Jurkat, Clone E6-1 (cell line): ENCODE measurements at places on chromosomes 3 and 15.

DNA sequence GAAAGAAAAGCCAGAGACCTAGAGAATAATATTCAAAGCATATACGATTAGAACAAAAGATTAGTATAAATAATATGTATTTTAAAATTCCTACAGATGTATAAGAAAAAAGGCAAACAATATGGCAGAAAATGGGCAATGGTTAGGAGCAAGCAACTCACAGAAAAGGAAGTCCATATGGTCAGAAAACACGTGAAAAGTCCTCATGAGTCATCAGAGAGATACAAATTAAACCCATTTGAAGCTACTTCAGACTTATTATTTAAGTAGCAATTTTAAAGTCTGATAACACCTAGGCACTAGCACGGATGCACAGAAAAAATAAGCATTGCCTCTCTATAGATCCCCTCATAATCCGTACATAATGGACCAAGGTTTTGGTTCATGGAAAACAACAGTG is 25.6 kb downstream of the SLC7A14 start:
- DNase-seq = no peak

DNA sequence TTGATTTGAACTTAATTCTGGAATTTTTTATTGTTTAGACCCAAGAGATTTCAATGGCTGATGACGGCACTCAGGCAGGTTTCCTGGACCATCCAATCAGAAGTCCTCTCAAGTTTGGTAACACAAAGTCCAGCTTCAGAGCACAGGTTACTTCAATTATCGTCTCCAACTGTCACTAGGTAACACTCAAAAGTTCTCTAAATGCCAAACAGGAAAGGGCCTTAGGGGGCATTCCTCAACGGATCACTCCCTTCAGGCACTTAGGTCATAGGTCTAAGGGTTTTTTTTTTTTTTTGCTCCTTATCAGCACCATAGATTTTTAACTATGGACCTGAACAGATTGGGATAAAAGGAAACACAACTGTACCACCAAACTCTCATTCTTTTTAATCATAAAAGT is 85.8 kb downstream of the MEIS2 start:
- DNase-seq = no peak

GRCh38 chr15:70099967-70100473 is 2.3 kb upstream of the TLE3 start:
- peak; percentile 60 for DNase-seq

- DNase-seq = no peak
These were observed 53.6 kb downstream of the CLEC3B start for GRCh38 chr3:45079715-45080114.

DNA sequence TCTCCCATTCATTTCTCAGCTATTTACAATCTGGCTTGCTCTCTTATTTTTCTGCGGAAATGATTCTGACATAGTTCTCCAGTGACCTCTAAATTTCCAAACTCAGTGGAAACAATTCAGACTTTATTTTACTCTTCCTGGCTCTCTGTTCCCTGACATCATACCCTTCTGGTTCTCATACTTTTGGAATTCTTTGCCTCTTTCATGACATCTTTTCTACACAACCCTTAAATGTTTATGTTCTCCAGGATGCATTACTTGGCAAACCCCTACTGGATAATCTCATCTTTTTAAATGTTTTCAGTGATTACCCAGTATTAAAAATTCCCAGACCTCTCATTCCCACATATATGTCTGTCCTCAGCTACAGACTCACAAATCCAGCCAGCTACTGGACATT is 23.9 kb upstream of the PLSCR4 start:
- DNase-seq = no peak

GRCh38 chr3:122695927-122696561 is 15.4 kb downstream of the PARP14 start:
- DNase-seq = no peak

GRCh38 chr3:125221831-125222230 is 9.3 kb upstream of the SLC12A8 start:
- DNase-seq = no peak

GRCh38 chr15:74795966-74796625 is 14.2 kb downstream of the CSK start:
- no peak for DNase-seq

DNA sequence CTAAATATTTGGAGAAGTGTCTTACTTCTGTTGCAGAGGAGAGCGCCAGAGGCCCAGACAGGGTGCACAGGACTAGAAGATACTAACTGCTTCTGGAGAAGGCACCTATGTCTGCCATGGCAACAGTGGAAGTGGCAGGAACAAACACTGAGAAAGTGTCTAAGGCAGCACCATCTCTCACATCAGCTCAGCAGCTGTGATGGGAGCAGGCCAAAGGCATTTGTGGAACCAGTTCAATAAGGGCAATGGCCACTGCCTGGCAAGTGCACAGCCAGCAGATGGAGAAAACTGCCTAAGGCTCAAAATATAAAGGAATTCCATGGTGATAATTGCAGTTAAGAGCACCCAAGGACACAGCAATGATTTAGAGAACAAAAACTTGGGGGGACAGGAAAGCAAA is 563.0 kb upstream of the CCDC54 start:
- DNase-seq = no peak

DNA sequence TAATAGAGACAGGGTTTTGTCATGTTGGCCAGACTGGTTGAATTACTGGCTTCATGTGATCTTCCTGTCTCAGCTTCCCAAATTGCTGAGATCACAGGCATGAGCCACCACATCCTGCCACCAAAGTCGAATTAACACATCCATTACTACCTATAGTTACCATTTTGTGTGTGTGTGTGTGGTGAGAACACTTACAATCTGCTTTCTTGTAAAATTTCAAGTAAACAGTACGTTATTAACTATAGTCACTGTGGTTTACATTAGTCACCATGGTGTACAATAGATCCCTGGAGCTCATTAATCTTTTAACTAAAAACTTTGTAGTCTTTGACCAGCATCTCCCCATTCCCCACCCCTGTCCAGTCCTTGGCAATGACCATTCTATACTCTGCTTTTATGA is 270.0 kb downstream of the NAALADL2 start:
- DNase-seq = no peak

- DNase-seq = no peak
These were observed 45.7 kb downstream of the C2CD4B start for GRCh38 chr15:62119227-62119864.

DNA sequence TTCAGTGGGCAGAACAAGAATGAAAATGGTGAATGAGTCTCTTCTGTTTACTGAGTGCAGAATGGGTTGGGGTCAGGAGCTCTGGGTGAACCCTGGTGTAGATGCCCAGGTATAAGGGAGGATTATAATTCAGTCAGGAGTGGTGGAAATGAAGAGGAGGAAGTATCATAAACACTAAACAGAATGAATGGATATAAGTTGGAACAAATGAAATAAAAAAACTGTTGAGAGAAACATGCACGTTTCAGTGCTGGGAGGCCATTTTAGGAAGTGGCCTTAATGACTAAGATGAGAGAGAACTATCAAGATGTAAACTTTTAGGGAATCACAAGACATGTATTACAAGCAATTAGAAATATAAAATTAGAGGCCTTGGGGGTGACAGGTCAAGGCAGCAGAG is 32.8 kb upstream of the LEKR1 start:
- DNase-seq = no peak

GRCh38 chr3:68936856-68937255 is 4.5 kb upstream of the TAFA4 start:
- DNase-seq = no peak

DNA sequence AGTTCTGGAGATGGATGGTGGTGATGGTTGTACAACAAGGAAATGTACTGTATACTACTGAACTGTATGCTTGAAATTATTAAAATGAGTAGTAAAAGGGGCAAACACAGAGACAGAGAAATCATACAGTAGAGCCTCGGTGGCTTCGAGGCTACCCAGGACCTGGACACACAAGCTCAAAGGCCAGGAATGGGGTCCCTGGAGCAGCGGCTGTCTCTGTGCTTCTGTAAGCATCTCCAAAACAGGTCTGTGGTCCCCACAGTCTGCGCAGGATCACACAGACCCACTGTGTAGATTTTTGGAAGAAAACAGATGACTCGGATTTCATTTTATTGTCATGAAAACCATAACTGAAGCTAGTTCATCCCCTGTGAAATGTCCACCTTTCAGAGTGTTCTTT is 39.7 kb downstream of the PGPEP1L start:
- DNase-seq = no peak

DNA sequence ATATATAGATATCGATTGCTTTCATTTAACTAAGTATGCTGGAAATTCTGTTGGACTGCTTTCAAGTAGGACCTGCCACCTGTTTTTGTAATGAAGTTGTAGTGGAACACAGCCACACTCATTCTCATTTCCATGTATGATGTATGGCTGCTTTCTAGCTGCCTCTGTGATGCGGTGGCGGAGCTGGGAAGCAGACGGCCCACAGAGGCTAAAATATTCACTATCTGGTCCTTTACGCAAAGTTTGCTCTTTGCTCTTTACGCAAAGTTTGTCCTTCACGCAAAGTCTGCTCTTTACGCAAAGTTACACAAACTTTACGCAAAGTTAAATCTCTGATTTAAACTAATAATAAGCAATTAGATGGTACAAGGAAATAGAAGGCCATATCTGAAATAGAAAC is 91.5 kb downstream of the DLG1 start:
- no peak for DNase-seq

DNA sequence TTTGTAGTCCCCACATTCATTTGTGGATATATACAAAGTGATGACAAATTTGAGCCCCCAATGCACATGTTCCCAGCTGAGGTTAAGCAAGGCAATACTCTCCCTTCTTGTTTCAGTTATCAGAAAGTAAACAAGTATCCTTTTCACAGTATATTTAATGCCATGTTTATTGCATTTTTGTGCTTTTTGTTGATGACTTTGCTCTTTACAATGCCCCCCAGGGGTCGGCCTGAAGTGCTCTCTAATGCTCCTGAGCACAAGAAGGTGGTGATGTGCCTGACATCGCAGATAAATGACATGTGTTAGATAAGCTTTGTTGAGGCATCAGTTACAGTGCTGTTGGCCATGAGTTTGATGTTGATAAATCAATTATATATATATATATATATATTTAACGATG is 57.7 kb upstream of the THSD4 start:
- DNase-seq = no peak

GRCh38 chr3:127092776-127093175 is 100.2 kb upstream of the PRR23E start:
- no peak for DNase-seq

DNA sequence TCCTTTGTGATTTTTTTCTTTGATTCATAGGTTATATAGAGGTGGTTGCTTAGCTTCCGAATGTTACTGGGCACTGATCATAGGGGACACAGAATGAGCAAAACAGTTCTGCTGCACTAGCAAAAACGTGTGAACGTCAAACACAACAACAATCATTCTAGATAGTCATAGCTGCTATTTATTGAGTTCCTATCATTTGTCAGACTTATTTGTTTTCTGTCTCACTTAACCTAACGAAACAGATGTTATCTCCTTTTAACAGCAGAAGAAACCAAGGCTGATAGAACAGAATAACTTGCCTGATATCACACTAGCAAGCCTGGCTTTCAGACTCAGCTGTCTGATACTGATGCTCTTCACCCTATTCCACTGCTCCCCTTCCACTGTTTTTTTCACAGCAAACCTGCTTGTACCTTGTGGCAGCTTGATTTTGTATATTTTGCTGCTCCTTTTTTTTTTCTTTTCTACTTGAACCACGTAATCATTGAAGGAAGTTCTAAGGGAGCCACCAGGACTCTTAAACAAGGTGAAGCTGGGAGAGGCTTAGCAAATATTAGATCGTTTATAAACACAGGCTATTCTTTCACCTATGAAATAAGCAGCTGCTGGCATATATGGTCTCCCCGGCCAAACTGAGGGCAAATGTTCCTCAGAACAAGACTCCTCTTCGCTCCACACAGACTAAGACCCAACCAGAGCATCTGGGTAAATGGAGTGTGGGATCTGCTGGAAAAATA is 78.8 kb downstream of the MCF2L2 start:
- DNase-seq = peak; percentile 69

DNA sequence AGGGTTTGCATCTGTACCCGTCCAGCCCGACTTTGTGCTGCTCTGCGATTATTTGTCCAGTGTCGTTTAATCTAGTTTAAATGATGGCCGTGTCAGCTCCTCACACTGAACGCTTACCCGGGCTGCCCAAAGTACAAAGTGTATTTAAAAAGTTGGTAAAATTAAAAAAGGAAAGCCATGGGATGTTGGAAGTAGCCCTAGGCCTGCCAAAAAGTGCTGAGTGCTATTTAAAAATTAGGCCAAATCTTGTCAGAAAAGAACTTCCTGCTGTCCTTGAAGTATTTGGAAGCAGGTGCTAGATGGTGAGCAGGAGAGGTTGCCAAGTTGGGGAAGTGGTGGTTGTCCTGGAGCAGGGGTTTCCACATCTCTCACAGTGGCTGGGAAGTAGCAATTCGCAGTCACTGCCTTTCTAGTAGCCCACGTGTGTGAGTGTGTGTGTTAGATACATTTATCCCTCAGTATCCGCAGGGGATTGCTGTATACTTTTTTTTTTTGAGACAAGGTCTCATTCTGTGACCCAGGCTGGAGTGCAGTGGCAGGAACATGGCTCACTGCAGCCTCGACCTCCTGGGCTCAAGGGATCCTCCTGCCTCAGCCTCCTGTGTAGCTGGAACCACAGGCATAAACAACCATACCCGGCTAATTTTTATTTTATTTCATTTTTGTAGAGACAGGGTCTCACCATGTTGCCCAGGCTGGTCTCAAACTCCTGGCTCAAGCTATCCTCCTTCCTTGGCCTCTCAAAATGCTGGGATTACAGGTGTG is 664 bp downstream of the PPCDC start:
- peak; percentile 54 for DNase-seq

DNA sequence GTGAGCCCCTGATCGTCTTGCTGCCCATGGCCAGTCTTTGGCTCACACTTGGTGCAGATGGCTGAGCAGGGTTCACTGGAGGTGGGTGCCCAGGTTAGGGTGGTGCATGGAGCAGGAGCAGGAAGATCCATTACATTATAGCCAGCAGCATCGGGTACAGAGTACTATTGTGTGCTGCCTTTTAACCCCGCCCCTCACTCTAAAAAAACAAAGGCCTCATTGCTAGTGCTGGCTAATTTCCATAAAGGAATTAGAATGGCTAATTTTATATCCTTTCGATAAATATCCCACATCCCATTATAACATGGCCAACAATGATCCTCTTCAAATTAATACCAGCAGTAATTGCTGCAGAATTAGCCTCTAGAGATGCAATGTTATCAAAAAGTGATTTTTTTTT is 45.8 kb upstream of the PPP4R2 start:
- DNase-seq = no peak

GRCh38 chr3:4680227-4680691 is 187.1 kb downstream of the ITPR1 start:
- DNase-seq = no peak

GRCh38 chr15:32643907-32644445 is 2.5 kb downstream of the SCG5 start:
- DNase-seq = no peak

- DNase-seq = no peak
These were observed 21.0 kb downstream of the LSM3 start for GRCh38 chr3:14199641-14200040.
